T-helper 17 cell (primary cell): ENCODE measurements at places on chromosomes 13 and 19.

DNA sequence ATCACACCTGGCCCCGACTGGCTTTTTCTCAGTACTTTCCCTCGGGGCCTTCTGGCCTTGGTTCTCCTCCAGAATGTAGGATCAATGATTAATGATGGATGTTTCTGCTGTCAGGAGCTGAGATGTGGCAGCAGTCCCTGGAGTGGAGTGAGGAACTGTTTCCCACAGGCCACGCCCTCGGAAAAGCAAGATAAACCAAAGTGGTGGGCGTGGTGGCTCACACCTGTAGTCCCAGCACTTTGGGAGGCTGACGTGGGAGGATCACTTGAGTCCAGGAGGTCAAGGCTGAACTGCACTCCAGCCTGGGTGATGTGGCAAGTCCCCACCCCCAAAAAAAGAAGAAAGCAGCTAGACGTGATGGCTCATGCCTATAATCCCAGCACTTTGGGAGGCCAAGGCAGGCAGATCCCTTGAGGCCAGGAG is 7.1 kb upstream of the SHFL start:
- DNase-seq, result no peak

DNA sequence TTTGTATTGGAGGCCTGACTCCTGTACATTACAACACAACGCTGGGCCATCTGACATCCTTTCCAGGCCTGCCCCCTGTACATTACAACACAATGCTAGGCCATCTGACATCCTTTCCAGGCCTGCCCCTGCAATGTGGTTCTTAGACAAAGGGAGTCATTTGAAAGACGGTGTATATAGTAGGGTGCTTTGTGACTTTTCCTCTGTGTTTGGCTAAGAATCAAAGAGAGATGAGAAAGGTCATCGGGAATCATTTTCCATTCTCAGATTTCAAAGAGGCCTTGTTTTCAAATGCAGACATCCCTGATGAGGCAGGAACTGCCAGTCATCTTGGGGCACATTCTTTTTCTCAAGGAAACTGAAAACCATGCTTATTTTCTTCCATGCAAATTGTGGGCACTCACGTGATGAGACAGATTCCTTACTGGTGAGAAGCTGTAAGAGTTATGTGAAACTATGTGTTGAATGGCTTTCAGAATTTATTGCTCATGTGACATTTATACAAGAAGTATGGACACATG is 551.6 kb downstream of the MYO16 start:
- DNase-seq, result no peak

DNA sequence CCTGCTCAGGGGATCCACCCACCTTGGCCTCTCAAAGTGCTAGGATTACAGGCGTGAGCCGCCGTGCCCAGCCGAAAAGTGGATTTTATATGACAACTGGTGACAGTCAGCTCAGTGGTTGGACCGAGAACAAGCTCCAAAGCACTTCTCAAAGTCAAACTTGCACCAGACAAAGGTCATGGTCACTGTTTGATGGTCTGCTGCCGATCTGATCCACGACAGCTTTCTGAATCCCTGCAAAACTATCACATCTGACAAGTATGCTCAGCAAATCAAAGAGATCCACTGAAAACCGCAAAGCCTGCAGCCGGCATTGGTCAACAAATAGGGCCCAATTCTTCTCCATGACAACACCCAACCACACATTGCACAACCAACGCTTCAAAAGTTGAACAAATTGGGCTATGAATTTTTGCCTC is 21.6 kb upstream of the NAA16 start:
- DNase-seq, result no peak

GRCh38 chr19:3161453-3161852 is 17.1 kb upstream of the S1PR4 start:
- no peak for DNase-seq

DNA sequence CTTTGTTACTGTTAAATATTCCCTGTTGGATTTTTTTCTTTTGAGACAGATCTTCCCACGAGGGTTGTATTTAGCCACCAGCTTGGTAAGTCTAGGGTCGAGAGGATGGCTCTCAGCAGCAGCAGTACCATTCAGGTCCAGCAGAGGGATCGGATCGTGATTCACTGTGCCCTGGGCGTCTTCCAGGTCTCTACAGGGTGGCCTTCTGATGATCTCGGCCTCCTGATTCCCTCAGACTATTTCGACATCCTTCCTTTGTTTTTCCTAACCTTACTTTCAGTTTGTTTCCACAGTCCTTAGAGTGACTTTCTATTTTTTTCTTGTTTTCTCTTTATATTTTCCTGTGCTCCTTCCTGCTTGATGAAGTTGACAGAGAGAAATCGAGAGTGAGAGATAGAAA is 1436.9 kb downstream of the UQCRFS1 start:
- DNase-seq, result no peak

GRCh38 chr13:29523199-29523961 is 72.1 kb downstream of the SLC7A1 start:
- no peak for DNase-seq

DNA sequence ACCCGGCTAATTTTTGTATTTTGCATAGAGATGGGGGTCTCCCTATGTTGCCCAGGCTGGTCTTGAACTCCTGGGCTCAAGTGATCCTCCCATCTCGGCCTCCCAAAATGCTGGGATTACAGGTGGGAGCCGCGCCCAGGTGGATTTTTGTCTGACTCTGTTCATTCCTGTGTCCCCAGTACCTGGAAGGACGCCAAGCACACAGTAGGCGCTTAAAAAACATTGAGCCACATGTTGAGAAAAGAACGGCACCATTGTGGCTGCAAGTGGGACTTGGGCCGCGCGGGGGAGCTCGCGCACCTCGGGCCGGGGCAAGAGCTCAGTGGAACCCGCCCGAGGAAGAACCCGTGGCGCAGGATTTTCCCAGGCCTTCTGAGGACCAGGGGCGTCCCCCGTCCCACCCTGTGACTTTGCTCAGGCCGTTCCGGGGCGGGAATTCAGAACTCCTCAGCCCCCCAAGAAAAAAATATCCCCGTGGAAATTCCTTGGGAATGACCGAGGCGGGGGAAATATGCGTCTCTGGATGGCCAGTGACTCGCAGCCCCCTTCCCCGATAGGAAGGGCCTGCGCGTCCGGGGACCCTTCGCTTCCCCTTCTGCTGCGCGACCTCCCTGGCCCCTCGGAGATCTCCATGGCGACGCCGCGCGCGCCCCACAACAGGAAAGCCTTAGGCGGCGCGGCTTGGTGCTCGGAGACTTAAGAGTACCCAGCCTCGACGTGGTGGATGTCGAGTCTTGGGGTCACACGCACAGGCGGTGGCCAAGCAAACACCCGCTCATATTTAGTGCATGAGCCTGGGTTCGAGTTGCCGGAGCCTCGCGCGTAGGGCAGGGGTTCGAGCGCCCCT is 1.4 kb upstream of the ICAM1 start:
- DNase-seq, result peak; percentile 77

DNA sequence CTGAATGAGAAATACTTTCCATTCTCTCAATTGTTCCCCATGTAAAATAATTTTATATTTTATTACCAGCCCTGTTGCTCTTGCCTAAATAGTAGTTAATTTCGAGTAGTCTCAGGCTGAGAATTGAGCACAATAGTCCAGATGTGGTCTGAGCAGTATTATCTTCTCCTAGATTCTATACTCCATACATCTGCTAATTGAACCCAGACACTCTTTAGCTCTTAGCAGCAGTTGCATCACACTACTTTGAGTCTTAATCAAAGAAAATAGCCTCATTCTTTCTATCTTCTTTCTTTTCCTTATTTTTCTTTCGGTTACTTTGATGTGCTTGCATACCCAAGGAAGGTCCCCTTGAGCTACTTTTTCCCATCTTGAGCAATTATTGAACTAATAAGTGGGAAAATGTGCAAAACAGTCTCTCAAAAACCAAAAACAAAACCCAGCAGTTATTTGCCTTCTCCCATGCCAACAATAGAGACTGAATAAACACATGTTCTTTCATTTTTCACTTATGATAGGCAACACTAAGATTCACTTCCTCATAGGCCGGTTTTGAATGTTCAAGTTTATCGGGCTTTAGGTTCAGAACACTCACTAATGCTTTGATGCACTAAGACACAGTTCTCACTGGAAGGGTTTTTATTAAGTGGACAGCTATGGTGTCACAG is 204.5 kb downstream of the POU4F1 start:
- DNase-seq, result no peak

DNA sequence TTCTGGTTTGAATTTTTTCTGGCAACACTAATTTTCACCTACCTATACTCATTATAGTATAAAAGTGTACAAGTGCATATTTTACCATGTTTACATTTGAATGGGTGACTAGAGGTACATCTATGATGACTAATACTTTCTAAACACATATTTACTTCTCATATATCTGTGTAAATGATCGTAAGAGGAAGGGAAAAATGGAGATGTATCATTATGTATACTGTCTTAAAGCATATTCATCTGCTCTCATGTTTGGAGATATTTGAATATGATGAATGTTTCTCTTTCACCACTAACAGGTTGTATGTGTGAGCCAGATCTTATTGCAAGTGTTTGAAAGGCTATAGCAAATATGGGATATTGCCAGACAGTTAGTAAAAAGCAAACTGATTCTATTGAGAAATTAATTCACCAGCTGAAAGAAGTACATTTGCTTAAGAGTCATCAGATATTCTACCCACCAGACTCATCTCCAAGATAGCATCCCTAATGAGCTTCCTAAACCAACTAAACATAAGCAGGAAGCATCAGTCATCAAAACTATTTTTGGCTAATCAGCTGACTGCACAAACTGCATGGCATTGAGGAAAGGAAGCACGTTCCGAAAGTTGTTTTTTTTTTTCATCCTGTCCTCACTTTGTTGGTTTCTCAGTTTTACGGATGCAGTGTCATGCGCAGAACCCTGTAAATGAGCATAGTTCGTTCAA is 738.2 kb downstream of the GPC5 start:
- no peak for DNase-seq

DNA sequence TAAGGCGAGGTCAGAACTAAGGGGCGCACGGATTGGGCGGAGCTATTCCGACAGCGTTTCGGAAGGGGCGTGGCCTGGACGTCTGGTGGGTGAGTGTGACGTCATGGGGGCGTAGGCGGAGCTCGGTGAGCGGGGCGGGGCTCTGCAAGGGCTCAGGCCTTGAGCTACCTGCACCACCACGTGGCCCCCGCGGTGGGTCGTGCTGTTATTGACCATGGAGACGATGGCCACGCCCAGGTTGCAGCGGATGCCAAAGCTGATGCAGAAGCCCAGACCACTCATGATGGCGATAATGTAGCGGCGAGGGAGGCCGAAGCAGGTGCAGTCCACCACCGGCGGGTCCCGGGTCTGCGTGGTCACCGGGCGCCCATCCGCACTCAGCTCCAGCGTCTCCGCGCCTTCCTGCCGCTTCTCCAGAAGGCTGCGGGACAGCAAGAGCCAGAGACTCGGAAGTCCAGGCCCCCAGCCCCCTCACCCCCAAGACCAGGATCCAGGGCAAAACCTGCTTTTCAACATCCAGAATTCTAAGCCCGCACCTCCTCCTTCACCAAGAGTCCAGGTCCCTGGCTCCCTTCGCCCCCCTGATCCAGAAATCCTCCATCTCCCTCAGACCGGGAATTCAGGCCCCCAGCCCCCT is 4.8 kb downstream of the SLC17A7 start:
- peak; percentile 31 for DNase-seq

- no peak for DNase-seq
Measured at GRCh38 chr13:110756219-110756631, 42.7 kb downstream of the ING1 start.
